ENCODE measurements at places on chromosomes 2 and 18.

GRCh38 chr2:26769089-26769761 lies 5.1 kb downstream of the SLC35F6 start:
- DNase-seq, result peak; percentile 69

DNA sequence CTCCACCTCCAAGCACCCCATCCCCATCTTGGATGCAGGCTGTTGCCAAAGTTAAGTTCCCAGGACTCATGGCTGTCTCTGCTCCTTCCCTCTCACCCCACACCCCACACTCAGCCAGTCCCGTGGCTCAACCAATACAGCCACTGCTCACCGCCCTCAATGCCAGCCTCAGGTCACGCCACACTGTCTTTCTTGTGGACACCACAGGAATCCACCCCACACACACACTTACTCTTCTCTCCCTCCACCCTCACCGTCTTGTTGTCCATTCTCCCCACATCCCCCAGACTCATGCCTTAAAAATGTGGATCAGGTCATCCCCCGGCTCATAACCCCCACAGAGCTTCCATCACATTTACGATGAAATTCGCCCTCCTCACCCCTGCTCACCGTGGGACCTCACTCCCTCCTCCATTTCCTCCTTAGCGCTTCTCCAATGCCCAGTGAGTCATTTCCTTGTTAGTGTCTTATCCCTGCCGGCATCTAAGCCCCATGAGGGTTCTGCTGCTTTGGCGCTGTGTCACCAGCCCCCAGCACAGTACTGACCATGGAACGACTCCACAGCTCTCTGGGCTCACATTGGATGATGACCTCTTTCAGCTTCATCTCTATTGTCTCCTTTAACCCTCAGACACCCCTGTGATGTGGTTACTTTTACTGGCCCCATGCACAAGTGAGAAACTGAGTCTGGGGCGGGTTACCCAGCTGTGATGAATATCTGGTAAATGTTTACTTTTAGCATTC lies 13.8 kb downstream of the MLPH start:
- peak; percentile 99 for DNase-seq

- no peak for DNase-seq
Observed at GRCh38 chr2:227461811-227462461, 10.0 kb upstream of the AGFG1 start.

GRCh38 chr2:23291239-23291638 lies 93.7 kb upstream of the KLHL29 start:
- no peak for DNase-seq

Data from A549 (cell line).